ENCODE measurements at places on chromosomes 2 and 18.

DNA sequence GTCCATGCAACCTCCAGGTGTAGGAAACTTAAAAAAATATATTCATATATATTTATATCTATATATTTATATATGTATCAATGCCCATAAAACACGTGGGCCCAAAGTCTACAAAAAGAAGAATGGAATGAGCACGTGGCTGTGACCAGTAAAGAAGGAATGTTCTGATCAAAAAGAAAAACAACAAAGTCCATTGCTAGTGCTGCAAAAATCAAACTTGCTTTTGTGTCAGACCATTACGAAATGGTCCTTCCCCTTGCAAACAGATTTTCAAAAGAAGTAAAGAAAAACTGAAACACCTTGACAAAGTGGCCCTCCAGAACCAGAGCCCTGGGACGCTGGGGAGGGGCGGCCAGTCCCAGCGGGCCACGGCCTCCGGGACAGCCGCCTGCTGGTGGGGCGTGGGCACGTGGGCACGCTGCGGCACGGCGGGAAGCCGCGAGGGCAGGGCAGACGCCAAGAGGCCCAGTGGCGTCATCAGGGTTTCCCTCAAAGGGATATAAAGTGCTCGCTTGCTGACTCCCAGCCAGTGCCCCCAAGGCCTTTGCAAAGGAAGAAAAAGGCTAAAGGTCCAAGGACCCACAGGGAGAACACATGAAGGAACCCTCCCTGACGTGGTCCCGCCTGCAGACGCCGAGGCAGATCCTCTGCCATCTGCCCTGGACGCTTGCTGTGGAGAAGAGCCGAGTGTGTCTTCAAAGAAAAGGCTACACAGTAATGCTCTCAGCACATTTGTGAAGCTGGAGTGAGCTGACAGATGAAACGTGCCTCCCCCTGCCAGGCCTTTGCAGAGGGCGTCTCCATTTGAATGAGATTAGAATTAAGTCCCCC is 201.8 kb downstream of the TWIST2 start:
- DNase-seq, result no peak

- DNase-seq, result no peak
Measured at GRCh38 chr2:120653046-120653445, 82.6 kb upstream of the GLI2 start.

GRCh38 chr2:226835420-226835795 is 446 bp upstream of the RHBDD1 start:
- no peak for DNase-seq

DNA sequence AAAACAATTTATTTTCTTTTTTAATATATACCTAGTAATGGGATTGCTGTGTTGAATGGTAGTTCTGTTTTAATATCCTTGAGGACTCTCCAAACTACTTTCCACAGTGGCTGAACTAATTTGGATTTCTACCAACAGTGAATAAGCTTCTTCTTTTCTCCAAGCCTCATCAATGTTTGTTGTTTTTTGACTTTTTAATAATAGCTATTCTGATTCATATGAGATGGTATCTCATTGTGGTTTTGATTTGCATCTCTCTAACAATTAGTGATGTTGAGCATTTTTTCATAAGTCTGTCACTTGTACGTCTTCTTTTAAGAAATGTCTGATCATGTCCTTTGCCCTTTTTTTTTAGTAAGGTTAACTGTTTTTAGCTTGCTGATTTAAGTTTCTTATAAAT is 863.3 kb downstream of the CNTNAP5 start:
- DNase-seq, result no peak

DNA sequence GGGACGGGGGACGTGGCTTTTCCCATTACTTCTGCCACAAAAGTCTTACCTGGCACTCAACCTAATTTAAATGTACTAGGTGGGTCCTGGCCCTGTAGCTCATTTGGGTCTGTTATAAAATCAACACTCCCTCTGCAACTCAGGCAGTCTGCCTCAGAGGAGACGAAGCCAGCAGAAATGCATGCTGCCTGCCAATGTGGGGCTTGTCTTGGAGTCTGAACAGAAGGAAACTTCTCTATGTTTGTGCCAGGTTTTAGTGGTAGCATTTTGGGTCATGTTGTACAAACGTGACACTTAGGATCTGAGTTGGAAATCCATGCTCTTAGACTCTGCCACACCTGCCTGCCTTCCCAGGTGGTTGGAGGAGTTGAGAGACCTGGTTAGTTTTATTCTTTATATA is 292.5 kb upstream of the FAM98A start:
- DNase-seq, result no peak

DNA sequence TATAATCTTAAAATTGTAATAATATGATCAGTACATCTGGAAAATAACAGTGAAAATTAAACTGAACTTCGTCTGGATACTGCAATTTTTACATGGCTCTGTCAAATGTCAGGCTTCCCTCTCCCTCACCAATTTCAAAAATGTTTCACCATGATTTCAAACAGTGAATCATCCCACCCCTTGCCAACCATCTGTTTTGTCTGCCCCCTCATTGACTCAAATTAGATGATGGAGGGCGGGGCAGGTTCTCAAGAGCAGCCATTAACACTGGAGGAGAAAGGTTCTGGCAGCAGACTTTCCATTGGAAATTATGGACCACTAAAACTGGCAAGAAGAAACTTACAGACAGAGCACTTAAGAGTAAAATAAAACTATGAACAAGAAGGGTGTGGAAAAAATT is 1195.7 kb upstream of the ZEB2 start:
- DNase-seq, result no peak

DNA sequence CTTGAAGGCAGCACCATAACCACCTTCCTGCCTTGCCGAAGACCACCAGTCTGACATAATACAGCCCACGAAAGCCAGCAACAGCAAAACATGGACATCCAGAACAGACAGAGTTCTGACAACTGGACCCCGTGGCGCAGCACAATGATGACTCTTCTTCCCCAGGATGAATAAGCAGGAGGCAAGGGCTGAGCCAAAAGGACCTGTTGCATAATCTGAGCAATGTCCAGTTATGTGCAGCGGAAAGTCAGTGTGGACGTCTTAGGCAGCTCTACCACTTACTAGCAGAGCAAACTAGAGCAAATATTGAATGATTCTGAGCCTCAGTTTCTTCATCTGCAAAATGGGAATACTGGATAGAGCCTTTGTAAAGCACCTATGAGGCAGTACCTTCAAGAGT is 225.1 kb downstream of the ZBTB7C start:
- no peak for DNase-seq

DNA sequence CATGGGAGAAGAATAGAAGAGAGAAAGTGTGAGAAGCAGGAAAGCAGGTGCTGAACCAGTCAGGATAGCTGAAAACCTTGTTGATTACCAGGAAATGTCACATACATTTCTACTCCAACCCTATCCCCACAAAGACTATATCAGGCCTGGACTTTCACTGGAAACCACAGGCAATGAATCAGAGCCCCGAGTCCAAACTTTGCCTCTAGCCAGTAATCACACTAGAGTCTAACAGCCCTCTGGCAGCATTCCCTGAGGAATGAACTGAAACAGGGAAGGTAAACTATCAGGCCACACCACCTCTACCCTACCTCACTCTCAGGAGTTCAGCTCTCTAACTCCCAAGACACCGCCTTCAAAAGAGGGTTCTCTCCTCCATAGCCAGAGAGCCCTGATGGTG is 18.7 kb upstream of the IHH start:
- no peak for DNase-seq

GRCh38 chr2:127205218-127206125 is 14.6 kb downstream of the CYP27C1 start:
- DNase-seq, result no peak

DNA sequence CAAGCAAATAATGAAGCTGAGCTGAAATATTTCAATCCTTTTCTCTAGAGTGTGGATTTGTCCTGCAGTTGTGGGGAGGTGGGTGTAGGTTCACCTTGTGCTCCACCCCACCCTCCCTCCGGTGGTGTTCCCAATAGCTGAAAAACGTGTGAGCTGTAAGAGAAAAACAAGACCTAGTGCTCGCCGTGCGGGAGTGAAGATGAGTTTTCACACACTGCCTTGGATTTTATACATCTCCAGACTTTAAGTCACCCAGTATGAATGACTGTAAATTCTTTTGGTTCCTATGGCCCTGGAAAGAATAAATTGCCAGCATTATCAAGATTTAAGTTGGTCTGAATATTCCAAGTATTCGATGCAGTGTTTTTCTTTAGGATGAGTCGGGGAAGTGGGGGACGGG is 1.9 kb upstream of the SOX11 start:
- no peak for DNase-seq

DNA sequence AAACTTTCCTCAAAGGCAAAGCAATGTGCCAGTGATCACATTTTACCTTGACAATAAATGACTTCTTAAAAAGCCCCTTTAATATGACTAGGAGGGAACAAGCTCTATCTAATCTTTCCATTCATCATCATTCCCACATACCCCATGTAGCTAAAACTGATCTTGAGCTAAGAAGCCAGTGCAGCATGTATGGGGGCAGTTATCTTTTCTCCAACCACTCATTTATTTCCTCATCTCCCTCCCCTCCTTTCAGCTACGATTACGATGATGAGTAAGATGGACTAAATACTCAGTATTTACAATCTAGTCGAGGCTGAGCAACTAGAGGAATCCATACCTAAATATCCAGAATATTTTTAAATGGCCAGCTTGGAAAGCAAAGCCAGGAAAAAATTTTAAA is 35.5 kb downstream of the PNO1 start:
- no peak for DNase-seq

DNA sequence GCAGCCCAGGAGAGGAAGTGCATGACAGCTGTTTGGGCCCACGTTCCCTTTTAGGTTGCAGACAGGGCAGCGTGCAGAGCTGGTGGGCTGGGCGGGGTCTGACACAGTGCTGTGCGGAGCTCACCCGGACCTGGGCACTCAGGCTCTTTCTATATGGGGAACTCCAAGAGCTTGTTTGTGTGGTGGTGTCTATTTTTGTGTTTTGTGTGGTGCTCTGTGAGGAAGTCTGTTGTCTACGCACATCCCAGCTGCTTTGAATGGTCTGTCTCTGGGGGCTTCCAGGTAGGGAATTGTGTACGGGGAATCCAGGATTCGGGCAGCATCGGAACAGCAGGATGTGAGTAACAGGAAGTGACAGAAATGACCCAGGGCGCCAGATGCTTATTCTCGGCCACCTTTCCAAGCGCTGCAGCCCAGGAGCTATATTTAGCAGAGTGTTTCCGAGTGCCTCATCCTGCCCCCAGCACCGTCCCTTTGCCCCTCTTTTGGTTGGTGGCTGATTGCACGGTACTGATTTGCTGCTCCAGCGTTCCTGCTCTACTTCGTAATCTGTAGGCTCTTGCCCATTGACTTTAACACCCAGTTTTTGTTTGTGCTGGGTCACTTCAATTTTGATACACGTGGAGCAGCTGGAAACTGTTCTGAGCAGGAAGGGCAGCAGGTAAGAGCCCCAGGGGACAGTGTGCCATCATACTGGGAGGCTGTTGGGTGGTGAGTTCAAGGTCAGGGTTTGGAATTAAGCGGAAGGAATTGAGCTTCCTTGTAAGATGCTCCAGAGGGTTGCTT is 64.7 kb downstream of the DGKD start:
- DNase-seq, result no peak

- DNase-seq, result no peak
Measured at GRCh38 chr2:45134014-45134413, 124.8 kb upstream of the SIX2 start.

DNA sequence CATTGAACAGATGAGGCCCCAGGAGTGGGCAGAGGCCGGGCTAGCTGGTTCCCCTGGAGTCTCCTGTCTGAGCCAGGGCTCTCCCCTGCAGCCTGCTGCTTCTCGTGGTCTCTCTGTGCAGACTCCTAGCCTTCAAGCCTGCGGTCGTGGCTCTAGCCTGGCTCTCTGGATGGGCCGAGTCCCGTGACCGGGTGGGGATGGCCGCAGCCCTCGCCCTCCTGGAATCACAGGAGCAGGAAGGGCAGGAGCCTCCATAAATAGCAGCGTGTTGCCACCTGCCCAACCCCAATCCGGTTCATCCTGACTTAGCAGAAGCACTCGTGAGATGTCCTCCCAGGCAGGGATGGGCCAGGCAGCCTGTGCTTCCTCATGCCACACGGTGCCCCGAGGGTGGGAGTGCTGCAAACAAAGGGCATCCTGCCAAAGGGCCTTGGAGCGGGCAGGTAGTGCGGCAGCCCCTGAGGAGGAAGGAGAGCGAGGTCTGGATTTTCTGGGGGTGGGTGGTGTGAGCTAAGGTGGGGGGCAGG is 43.9 kb downstream of the FOSL2 start:
- no peak for DNase-seq

GRCh38 chr2:156343096-156343939 is 10.8 kb upstream of the NR4A2 start:
- DNase-seq, result no peak

DNA sequence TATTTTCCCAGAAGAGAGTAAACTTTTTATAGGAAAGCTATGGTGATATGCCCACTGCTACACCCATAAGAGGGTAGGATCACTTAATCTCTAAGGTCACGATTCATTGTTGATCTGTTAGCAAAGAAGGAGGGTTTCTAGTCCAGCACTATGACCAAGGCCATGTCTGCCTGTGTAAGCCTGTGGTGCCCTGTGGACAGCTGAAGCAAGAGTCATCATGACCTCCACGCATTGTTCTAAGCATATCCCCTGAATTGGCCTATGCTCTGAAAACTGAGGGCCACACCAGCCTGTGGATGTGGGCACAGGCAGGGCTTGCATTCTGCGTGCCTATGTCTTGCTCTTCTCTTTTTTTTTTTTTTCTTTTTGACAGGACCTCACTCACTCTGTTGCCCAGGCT is 89.8 kb upstream of the SMIM21 start:
- DNase-seq, result no peak

GRCh38 chr2:119678021-119678656 is 862 bp upstream of the TMEM177 start:
- DNase-seq, result no peak

- no peak for DNase-seq
Measured at GRCh38 chr2:105802587-105802986, 57.9 kb downstream of the NCK2 start.

DNA sequence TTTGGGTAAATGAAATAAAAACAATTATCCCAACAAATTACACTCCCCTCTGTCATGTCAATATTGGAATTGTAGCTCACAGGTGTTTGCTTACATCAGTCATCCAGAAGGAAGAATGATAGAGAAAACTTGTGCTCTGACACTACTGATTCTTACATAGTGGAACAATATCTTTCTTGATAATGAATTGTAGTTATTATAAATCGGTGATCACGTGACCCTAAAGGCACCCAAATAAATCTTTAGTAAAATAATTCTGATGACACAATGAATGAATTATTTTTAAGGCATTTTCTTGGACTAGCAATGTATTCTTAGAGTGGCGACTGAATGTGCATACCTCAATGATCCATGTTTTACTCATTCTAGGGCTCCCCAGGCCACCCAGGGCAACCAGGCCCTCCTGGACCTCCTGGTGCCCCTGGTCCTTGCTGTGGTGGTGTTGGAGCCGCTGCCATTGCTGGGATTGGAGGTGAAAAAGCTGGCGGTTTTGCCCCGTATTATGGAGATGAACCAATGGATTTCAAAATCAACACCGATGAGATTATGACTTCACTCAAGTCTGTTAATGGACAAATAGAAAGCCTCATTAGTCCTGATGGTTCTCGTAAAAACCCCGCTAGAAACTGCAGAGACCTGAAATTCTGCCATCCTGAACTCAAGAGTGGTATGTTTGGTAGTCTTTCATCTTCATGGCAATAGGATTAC is 34.5 kb downstream of the COL3A1 start:
- no peak for DNase-seq
